Posterior vena cava (tissue), 2 donors: ENCODE measurements at places on chromosomes 13 and 19.

DNA sequence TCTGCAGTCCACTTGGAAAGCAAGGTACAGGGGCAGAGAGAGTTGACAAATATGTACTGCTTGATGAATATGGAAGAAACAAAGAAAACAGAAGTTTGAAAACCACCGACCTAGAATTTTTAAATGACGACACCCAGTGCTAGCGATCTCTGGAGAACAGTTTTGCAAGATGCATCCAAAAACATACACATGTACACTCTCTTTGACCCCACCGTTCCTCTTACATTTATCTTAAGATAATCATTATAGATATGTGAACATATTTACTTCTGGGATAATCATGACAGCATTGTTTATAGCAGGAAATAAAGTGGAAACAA is 40.8 kb upstream of the IGSF23 start:
- DNase-seq, result no peak

DNA sequence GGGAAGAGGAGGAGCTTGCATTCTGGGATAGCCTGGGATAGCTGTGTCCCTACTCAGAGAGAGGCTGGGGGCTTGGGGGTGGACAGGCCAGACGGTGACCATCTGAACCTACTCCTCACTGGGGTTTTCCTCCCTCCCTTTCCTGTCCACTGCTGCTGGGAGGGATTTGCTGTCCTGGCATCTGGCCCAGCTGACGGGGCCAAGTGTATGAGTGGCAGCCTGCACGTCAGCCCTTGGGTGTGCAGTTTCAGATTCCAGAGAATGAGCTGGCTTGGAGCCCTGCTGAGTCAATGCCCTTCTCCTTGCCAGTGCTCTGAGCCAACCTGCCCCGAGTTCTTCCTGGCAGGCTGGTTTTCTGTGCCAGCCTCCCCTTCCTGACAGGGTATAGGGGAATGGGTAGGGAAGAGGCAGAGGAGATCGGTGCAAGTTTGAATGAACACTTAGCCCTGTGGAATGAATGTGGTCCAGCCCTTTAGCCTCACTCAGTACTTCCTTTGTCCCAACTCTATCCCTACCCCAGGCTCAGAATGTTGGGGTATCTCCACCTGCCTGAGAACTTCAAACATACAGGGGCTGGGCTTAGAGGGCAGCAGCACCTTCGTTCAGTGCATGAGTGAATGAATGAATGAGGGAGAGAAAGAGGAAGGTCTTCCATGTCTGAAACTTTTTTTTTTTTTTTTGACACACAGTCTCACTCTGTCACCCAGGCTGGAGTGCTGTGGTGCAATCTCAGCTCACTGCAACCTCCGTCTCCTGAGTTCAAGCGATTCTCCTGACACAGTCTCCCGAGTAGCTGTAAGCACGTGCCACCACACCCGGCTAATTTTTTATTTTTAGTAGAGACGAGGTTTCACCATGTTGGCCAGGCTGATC is 1.8 kb upstream of the ANGPTL4 start:
- DNase-seq, result peak; percentile 98

- DNase-seq, result no peak
Observed at GRCh38 chr13:101308247-101309013, 107.9 kb downstream of the NALCN start.

DNA sequence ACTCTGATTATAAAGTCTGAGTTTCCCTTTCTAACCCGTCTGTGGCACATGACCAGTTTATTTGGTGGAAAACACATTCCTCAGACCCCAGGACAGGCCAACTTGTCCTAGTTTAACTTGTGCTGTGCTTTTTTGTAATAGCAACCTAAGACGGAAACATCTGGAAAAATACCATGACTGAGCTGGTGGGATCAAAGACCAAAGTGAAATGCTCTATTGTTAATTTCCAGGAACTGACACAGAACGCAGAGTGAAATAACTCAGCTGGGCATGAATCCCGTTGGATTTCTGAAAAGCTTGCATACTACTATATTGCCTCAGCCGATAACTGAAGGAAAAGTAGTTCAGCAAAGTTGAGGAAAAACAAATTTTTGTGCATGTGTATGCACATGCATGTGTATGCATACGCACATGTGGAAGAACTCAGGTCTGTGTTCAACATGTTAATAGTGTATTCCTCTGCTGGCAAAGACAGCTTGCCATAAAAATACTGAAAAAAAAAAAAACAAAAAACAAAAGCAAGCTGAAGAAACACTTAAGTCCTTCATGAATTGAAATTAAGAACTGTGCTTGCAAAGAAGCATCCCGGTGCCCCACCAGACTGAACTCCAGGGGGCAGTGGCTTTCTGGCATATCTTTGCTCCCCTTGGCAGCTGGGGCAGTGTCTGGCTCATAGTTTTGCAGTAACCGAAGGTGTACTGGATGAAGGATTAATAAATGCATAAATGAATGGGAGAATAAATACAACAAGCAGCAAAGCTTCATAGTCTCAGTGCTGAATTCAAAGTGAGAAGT is 187.8 kb downstream of the LHFPL6 start:
- no peak for DNase-seq

DNA sequence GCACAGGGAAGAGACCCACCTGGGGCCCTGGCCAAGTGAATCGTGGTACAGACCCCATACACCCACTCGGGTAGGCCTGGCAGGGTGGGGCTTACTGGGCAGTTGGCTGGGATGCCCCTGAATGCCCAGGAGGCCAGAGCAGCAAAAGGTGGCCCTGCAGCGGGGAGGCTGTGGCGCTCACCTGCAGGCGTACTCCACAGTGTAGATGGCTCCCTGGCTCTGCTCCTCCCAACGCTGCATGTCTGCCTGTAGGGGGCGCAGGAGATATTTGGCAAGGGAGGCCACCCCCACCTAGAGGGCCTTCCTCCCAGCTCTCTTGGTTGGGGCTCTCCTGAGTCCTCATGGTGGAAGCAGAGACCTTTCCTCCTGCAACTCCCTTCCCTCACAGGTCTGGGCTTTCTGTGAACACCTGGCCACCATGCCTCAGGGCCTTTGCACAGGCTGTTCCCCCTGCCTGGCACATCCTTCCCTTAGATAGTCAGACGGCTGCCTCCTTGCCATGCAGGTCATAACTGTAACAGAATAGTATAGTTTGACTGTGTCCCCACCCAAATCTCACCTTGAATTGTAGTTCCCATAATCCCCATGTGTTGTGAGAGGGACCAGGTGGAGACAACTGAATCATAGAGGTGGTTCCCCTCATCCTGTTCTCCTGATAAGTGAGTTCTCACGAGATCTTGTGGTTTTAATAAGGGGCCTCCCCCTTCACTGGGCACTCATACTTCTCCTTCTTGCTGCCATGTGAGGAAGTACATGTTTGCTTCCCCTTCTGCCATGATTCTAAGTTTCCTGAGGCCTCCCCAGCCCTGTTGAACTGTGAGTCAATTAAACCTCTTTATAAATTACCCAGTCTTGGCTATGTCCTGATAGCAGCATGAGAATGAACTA is 5.9 kb downstream of the BORCS8 start:
- no peak for DNase-seq
